Stimulated activated CD8-positive, alpha-beta memory T cell treated with anti-CD3 and anti-CD28 coated beads, Interleukin-7, amount 100 ng/mL, for 1 hour (primary cell): ENCODE measurements at places on chromosomes 6 and 20.

DNA sequence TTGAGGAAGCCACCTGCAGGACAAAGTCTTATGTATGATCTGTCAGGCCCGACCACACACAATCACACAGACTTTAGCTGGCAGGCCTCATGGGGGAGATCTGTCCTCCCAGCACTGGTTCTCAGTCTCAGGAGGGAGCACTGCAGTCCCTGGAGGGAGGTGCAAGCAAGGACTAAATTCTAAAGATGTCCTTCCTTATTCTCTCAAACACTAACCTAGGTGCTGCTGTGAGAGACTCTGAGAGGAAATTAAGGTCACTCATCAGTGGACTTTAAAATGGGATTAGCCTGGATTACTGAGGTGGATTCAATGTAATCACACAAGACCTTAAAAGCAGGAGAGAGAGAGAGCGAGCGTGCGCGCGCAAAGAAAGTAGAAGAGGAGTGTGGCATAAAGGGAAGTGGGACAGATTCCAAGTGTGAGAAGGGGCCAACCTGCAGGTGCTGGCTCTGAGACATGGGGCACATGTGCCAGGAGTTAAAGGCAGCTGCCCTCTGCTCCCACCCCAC, 14.3 kb downstream of the GLO1 start:
- no peak for DNase-seq

DNA sequence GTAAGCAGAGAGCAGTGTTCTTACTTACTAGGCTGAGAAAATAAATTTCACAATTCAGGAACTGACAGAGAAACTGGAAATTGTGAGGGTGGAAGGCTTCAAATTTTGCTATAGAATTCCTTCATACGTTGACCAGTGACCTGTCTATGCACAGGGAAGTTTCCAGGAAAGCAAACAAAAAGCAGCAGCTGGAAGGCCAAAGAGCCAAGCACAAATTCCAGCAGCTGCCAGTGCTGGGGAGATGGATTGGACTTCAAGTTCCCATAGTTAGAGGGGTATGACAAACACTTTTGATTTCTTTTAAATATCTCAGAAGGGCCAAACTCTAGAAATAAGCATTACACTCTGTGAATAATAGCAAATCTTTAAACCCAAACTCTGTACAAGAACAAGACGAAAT, 299.1 kb upstream of the KCNQ5 start:
- DNase-seq = no peak

GRCh38 chr6:167479901-167480648, 155.2 kb downstream of the TTLL2 start:
- DNase-seq = no peak

- no peak for DNase-seq
Observed at GRCh38 chr6:42177514-42178364, 4.6 kb downstream of the GUCA1A start.

- DNase-seq = no peak
Observed at GRCh38 chr6:74755778-74756177, 450.1 kb downstream of the COL12A1 start.

GRCh38 chr6:157049133-157049532, 272.0 kb downstream of the ARID1B start:
- DNase-seq = no peak

- DNase-seq = no peak
Observed at GRCh38 chr6:56255349-56255748, 8.0 kb upstream of the COL21A1 start.

DNA sequence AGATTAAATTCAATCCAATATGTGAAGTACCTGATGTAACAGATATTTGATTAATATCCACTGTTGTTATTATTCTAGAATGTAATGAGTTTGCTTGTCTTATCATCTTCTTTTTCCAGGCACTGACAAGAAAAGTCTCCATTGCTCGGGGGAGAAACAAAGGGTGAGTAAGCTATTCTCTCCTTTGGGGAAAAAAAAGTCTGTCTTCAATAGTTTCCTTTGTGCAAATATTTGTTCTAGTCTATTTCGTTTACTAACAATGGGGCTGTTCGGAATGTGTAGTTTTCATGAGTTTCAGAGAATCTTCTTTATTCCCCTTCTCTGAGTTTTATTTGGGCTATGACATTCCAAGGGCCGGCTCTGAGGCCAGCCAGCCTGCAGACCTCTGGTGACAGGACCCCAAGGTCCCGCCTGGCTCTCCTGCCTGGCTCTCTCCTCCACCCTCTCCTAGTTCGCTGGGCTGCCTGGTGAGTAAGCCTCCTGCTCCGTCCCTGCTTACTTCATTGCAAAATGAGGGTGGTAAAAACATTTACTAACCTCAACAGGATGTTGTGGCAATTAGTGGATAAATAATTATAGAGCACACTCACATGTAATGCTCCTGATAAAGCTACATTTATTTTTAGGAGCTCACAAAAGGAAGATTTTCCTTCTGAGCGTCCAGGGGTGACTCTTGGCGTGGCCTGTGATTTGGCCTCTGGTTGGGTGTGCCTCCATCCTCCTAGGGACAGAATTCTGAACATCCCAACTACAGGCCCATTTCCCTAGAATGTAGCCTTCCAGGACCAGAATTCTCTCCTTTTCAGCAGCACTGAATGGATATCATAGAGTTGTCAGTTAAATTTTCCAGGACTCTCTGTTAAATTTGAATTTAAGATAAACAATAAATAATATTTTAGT, 43.1 kb upstream of the SNX9 start:
- DNase-seq = no peak

- DNase-seq = no peak
Observed at GRCh38 chr6:137665342-137665934, 171.2 kb upstream of the OLIG3 start.

GRCh38 chr20:55160037-55160436, 684.6 kb downstream of the DOK5 start:
- no peak for DNase-seq

GRCh38 chr20:49561806-49562205, 6.1 kb downstream of the PTGIS start:
- no peak for DNase-seq

GRCh38 chr6:125534430-125535263, 214.8 kb upstream of the HEY2 start:
- DNase-seq = no peak

GRCh38 chr20:56409956-56410355, 2.1 kb upstream of the CASS4 start:
- no peak for DNase-seq

GRCh38 chr6:111326563-111326962, 156.5 kb downstream of the REV3L start:
- DNase-seq = no peak

- DNase-seq = no peak
Observed at GRCh38 chr6:45855642-45856394, 159.8 kb downstream of the CLIC5 start.

- no peak for DNase-seq
Observed at GRCh38 chr6:154763650-154764049, 30.4 kb downstream of the SCAF8 start.

GRCh38 chr6:133055441-133055966, 185.7 kb upstream of the EYA4 start:
- DNase-seq = no peak

DNA sequence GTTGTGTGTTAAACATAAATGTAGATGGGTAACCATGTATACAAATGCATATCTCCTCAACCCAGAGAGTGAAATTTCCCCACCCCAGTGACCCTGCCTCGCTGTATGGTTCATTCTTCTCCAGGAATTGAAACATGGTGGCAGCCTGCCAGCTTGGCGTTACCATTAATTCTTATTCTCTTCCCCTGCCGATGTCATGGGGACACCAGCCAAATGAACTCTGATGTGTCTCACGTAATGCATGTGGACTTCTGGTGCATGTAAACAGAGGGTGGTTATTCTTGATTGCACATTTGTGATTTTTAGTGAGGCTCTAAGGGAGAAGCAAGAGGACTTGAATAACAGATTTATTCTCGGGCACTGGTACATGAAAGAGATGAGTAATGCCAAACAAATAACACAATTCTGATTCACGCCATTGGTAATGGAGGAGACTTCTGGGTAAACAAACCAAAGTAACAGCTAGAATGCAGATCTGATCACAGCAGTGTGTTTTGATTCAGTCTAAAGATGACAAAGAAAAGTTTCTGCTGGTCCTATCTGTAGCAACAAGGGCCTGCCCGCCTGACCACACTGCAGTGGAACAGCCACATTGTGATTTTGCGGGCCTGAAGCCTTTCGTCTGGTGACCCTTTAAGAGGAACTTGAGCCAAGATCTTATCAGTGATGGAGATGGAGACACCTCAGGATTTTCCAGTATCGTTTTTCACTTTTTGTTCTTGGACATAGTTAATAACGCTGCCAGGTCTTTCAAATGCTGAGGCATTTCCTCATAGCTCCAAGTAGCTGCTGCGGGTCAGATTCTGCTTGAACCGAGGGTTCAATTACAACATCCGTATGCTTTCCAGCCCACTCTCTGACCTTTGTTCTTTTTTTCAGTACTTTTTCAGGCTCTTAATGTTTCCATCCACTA, 171.8 kb upstream of the AKAP12 start:
- no peak for DNase-seq

GRCh38 chr6:134551245-134551960, 233.5 kb upstream of the SGK1 start:
- DNase-seq = no peak

GRCh38 chr6:136761227-136761922, 30.9 kb downstream of the MAP3K5 start:
- no peak for DNase-seq

- DNase-seq = peak; percentile 23
Observed at GRCh38 chr6:130322673-130323268, 43.0 kb upstream of the TMEM200A start.

GRCh38 chr6:150334790-150335783, 33.7 kb upstream of the IYD start:
- no peak for DNase-seq

- DNase-seq = no peak
Observed at GRCh38 chr6:129753422-129753821, 43.4 kb upstream of the ARHGAP18 start.

DNA sequence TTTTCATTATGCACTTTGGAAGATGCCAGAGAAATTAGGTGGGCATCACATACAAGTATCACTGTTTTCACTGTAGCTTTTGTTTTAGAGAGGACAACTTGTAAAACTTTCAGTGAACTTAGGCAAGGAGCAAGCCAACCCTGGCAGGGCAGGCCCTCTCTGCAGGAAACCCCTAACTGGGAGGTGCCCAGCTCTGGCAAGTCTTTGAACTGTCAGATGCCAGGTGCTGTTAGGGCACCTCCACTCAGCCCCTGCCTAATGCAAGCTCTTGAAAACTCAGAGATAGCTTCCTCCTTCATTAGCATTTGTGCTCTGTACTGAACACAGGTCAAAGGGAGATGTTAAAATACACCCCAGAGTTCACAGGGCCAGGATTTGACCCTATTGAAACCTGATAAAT, 774.2 kb upstream of the FLRT3 start:
- no peak for DNase-seq

DNA sequence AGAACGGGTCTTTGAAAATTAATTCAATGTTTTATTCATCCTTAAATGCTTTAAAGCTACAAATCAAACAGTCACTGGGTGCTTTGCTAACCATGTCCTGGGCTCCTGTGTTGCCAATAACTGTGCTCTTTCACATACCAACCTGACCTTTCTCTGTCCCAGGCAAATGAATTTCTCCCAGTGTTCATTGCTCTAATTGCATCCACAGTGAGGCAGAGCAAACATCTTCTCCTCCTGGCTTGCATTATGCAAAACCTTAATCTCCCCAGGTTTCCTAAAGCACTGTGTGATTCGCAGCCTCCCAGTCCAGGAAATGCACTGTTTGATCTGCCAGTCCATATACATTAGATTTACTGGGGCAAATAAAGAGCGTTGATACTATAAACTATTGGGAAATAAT, 219.0 kb downstream of the PREX1 start:
- DNase-seq = no peak

DNA sequence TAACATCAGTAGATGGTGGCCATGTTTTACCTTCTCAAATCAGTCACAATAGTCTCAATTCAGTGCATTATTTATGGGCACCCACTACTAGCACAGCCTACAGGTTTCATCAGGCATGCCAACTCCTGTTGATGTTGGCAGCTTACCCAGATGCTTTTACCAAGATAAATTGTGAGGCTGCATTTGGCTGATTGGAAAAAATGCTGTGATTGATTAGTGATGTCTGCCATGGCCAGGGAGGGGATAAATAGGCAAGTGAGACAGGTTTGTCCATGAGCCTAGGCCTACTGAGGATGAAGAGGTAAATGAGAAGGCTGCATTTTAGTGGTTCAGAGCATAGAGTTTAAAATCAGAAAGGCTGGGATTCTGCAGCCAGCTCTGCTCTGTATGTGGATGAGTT, 227.1 kb downstream of the NFATC2 start:
- DNase-seq = no peak

DNA sequence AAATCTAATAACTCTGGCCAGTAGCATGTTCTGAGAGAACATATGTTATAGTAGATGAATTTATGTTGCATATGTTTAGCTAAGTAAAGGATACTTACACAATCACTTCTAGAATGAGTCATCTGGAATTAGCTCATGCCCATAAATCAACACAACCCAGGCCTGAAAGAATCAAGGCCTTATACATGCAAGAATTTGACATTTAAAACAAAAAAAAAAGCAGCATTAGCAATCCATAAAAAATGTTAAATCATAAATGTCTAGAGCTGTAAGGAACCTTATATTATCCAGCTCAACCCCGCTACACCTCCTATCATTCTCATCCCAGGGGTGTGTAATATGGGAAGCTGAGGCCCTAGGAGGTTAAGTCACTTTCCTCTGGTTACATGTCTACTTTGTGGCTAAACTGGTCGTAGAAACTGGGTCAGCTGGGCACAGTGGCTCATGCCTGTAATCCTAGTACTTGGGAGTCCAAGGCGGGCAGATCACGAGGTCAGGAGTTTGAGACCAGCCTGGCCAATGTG, 105.2 kb upstream of the CARMIL1 start:
- DNase-seq = no peak

DNA sequence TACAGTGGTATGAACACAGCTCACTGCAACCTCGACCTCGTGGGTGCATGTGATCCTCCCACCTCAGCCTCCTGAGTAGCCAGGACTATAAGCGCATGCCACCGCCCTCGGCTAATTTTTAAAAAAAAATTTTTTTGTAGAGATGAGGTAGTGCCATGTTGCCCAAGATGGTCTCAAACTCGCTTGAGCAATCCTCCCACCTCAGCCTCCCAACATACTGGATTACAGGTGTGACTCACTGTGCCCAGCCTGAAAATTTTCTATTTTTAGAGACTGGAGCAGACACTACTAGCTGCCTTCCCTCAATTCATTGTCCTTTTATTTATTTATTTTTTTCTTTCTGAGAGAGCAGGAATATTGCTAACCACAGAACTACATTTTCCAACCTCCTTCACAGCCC, 20.3 kb upstream of the GTF3C6 start:
- no peak for DNase-seq
